ENCODE measurements at places on chromosomes 16 and 17. TPM values are rescaled to one million over a fixed set of nuclear protein-coding genes. Genes with fewer than 3 reads are reported as not detected.

Gene CTRB2
- not detected for total RNA-seq

Gene BCL6B
- 4.9 TPM for total RNA-seq

Gene ZPBP2
- not detected for total RNA-seq

Gene TP53TG3B
- total RNA-seq: not detected

Gene CD300LB
- not detected for total RNA-seq

Gene CLDN6
- 743 TPM for total RNA-seq

GRCh38 chr17:10748531-10749181 is 18.8 kb upstream of the TMEM220 start:
- no peak for DNase-seq
- H3K4me3 ChIP-seq: no peak overlapping the region
- no peaks in the 10 kb centered on the region for H3K36me3 ChIP-seq
- H3K27me3 ChIP-seq: no peaks in the 10 kb centered on the region

DNA sequence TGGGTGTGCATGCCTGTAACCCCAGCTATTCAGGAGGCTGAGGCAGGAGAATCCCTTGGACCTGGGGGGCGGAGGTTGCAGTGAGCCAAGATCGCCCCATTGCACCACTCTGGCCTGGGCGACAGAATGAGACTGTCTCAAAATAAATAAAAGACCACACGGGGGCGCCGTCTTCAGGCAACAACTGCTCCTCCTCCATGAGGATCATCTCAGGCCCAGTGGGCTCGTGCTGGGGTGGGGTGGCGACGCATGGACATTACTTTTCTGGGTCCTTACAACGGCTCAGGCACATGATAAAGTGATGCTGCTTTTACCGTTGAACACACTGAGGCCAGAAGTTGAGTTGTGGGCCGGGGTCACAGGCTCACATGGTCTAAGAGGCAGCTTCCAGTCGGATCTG is 56.2 kb downstream of the PRMT7 start:
- H3K36me3 ChIP-seq: no peaks in the 10 kb centered on the region
- H3K27ac ChIP-seq: no peak overlapping the region
- H3K4me3 ChIP-seq: no peak overlapping the region
- H3K4me1 ChIP-seq: no peaks in the 10 kb centered on the region
- H3K27me3 ChIP-seq: no peaks in the 10 kb centered on the region

DNA sequence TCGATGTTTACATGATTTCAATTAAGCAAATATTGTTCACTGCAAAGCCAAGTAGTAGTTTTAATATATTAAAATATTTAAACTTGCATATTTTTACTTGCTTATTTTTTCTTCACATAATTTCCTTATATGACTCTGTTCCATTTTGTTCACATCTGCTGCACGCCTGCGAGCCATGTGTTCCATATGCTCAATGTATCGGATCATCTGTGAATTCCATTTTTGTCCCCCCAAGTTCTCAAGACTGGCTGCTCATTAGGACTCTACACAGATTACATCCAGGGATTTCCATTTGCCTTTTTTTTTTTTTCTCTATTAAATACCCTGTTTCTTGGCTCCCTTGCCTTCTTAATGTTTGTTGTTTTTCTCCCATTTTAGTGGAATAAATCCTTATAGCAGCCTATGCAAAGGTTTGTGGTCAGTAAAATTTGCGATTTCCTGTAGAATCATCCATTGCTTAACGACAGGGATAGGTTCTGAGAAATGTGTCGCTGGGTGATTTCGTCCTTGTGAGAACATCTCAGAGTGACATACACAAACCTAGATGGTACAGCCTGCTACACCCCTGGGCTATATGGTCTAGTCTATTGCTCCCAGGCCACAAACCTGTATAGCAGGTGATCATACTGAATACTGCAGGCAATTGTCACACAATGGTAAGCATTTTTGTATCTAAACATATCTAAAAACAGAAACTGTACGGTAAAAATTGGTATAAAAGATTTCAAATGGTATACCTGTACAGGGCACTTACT is 30.2 kb upstream of the TEKT3 start:
- H3K4me3 ChIP-seq: no peak overlapping the region
- no peaks in the 10 kb centered on the region for H3K27me3 ChIP-seq
- H3K4me1 ChIP-seq: no peaks in the 10 kb centered on the region
- DNase-seq: no peak

DNA sequence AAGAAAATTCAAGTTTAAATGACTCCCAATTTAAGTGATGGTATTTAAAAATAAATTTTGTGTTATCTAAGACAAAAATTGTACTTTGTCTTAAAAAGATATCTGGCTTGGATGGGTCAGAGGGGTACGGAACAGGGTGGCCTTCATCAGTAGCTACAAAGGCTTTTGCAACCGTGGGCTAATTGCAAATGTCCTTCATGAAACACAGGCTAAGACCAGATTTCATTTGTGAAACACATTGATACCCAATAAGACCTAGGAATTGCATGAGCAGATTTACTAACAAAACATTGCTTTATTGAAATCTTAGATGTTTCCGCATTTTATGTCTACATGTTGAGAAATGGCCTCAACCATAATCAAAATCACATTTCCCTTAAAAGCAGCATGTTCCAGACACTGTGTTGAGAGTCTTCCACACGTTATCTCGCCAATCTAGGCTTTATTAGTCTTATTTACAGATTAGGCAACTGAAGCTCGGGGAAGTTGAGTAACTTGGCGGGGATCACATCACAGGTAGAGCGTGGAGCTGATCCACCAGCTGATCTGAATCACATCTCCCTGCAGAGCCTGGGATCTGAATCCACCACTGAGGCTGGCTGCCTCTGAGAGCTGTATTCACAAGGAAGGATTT is 21.8 kb downstream of the FBXO39 start:
- H3K27ac ChIP-seq: no peak overlapping the region
- DNase-seq: no peak
- H3K27me3 ChIP-seq: no peaks in the 10 kb centered on the region
- H3K4me3 ChIP-seq: no peak overlapping the region

DNA sequence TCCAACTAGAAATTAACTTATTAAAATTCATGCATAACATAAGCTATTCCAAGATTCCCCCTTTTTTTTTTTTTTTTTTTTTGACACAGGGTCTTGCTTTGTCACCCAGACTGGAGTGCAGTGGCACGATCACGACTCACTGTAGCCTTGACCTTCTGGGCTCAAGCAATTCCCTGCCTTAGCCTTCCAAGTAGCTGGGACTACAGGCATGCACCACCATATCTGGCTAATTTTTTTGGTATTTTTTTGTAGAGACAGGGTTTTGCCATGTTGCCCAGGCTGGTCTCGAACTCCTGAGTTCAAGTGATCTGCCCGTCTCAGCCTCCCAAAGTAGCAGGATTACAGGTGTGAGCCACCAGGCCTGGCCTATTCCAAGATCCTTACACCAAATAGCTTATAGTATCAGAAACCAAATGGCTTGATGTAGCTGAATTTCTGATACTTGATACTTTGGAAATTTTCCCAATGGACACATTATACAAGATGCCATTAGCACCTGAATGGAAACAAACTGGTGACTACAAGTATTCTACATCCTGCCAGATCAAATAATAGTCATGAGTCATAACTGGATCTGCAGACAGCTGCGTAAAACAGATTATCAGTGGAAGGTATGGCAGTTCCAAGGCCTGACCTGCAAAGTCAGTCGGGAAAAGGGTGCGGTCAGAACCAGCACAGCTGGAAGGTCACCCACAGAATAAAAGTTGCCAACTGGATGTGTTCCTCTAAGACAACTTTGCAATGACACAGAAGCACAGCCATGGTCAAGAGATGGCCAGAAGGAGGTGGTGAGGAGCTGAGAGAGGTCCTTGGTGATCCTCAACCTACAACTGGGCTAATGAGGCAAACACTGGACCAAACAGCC is 14.5 kb downstream of the TUBG1 start:
- H3K36me3 ChIP-seq: no peaks in the 10 kb centered on the region
- no peak overlapping the region for H3K27ac ChIP-seq
- no peaks in the 10 kb centered on the region for H3K27me3 ChIP-seq
- H3K4me1 ChIP-seq: no peaks in the 10 kb centered on the region
- no peak for DNase-seq

GRCh38 chr16:83958137-83958845 is 5.3 kb downstream of the OSGIN1 start:
- no peak for DNase-seq
- H3K4me3 ChIP-seq: no peak overlapping the region
- H3K27ac ChIP-seq: no peak overlapping the region
- H3K36me3 ChIP-seq: no peaks in the 10 kb centered on the region

- H3K36me3 ChIP-seq: no peaks in the 10 kb centered on the region
- H3K27me3 ChIP-seq: no peaks in the 10 kb centered on the region
- no peak for DNase-seq
- H3K4me3 ChIP-seq: no peak overlapping the region
These were observed 486.6 kb upstream of the CDH11 start for GRCh38 chr16:65608455-65608854.

DNA sequence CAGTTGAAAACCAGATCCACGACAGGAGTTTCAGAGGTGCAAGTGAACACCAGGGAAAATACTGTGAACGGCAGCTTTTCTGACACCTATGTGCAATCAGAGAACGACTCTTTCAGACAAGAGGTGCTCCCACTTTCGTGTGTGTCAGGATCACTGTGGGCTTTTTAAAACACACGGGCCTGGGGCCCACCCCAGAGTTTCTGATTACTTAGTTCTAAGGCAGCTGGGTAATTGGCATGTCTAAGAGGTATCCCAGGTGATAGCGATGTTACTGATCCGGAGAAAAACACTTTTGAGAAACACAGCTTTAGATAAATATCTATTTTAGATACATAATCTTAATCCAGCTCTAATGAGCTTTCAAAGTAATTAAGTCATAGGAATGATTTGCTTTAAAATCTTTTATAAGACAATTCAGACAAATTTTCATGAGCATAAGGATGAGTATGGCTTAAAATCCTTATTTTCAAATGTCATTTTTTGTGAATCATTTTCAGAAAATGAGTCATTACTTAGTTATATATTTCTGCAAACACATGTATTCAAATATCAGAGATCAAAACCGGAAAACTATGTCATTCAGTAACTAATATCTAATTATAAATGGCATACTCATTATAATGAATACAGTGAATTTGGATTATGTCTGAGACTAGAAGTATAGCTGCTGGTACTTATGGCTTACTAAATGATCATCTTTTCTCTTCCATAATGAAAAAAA is 217.9 kb upstream of the PSMD7 start:
- no peak overlapping the region for H3K27ac ChIP-seq
- H3K4me3 ChIP-seq: no peak overlapping the region
- no peaks in the 10 kb centered on the region for H3K4me1 ChIP-seq
- no peak for DNase-seq

- no peak for DNase-seq
- H3K27me3 ChIP-seq: no peaks in the 10 kb centered on the region
- H3K36me3 ChIP-seq: peaks cover 7% of the 10 kb centered on the region
- peaks cover 4% of the 10 kb centered on the region for H3K4me1 ChIP-seq
These were observed 23.9 kb downstream of the TMEM11 start for GRCh38 chr17:21190078-21190477.

DNA sequence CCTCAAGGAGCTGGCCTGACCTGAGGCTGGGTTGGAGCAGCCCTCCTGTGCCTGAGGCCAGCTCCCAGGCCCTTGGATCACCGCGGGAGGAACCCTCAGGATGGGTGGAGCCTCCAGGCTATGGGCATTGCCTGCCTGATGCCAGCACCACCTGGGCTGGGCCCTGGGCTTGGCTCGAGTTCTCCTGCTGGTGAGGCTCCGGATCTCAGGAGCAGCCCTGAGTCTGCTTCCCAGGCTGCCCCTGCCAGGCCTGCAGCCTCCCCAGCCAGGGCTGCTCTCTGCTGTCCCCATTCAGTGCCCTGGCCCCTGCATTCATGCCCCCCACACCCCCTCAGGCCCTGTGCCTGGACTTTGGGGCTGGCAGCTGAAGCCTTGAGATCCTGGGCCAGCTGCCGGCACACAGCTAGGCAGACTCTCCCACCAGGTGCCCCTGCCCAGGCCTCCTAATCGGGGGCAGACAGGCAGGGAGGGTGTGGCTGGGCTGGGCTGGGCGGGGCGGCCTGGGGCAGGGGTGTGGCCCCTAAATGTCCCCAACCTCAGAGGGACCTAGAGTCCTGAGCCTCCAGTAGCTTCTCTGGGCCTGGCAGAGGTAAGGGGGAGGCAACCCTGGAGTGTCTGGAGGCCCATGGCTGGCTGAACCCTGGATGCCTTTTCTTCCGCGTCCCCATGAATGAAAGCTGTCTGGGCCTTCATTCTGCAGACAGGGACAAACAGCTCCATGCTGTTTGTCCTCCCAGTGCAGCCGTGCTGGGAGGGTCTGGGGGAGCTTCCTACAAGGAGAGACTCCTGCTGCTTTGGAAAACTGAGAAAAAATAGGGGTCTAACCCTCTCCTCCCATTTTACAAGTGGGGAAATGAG is 1.1 kb upstream of the PIGQ start:
- no peaks in the 10 kb centered on the region for H3K27me3 ChIP-seq
- H3K36me3 ChIP-seq: no peaks in the 10 kb centered on the region
- H3K4me1 ChIP-seq: no peaks in the 10 kb centered on the region
- no peak for DNase-seq

- no peak for DNase-seq
- no peaks in the 10 kb centered on the region for H3K27me3 ChIP-seq
- no peaks in the 10 kb centered on the region for H3K4me1 ChIP-seq
- H3K27ac ChIP-seq: no peak overlapping the region
- H3K36me3 ChIP-seq: no peaks in the 10 kb centered on the region
These were observed 36.8 kb downstream of the RPGRIP1L start for GRCh38 chr16:53666786-53667415.

DNA sequence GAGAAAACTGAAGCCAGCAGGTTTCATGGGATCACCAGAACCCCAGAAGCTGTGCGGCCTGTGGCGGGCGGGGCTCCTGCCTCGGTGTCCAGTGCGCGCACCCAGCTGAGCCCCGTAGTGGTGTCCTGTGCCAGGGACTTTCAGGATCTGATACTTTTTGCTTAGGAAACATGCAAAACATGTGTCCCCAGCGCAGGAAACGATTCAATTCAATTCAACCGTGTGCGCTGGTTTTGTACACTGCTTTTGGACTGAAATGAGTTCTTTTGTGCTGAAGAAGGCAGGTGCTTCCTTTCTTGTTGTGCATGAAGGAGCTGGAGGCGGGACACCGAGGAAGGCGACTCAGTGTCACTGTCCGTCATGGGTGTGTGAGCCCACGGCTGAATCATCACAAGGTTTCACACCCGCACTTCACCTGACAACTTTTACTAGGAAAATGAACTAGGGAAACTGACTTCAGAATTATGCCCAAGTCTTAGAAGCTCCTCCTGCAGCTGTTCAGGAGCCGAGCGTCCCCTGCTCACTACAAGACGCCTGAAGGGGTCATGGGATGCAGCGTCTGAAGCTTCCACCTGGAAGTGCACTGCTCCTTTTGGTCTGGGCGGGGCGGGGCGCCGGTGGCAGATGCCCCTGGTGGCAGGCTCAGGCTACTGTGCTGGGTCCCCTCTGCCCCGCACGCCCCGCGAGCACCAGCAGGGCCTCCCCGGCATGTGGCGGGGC is 31.4 kb upstream of the ZNF750 start:
- no peaks in the 10 kb centered on the region for H3K27me3 ChIP-seq
- peaks cover 27% of the 10 kb centered on the region for H3K36me3 ChIP-seq
- H3K4me3 ChIP-seq: no peak overlapping the region

All from H9 (cell line).